ENCODE measurements at places on chromosomes 16 and 17. TPM values are rescaled to one million over a fixed set of nuclear protein-coding genes. Genes with fewer than 3 reads are reported as not detected.

ADGRG1 gene
- 6.4 TPM for total RNA-seq

CD300E gene
- not detected for total RNA-seq

DLX3 gene
- not detected for total RNA-seq

TEDC2 gene
- total RNA-seq, result 41.0 TPM

DNA sequence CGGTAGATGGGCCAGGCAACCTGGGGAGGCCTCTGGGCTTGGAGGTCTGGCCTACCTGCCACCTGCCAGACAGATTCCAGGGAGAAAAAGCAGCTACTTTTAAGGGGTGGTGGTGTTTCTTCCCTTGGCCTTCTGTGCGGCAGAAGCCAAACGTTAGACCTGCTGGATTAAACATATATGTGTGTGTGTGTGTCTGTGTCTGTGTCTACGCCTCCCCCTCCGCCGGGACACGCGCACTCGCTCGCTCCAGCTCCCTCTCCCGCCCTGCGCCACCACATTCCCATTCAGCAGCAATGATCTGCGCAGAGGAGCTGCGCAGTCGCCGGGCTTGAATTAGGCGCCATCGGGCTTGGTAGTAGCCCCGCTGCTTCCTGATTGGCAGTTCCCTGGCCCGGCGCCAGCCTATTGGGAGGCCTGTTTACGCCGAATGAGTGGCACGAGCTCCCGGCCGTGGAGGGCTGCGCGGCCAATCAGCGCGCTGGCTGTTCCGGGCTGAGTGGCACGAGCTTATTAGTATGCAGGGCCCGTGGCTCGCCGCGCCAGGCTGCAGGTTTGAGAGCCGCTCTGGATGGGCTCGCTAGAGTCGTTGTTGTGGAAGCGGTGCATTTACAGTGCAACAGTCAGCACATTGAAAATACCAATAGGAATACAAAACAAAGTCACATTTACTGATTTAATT lies at the start of gene BAHCC1:
Gene BAHCC1, plus strand, starts transcription at position 537 of the 679 bp plus-strand sequence. CDS start 4,283 bp downstream, outside the sequence.
- H3K4me3 ChIP-seq, result peak within 1 kb of the TSS; percentile 74
- peaks cover 2% of the 10 kb centered on the region for H3K36me3 ChIP-seq
- H3K4me1 ChIP-seq, result peaks cover 20% of the 10 kb centered on the region
- H3K27ac ChIP-seq, result peak within 1 kb of the TSS; percentile 63
- peaks cover 43% of the 10 kb centered on the region for H3K27me3 ChIP-seq

GRCh38 chr16:24610416-24610755 lies 71.0 kb downstream of the RBBP6 start:
- no peaks in the 10 kb centered on the region for H3K36me3 ChIP-seq
- no peak overlapping the region for H3K27ac ChIP-seq
- H3K4me1 ChIP-seq, result peaks cover 14% of the 10 kb centered on the region
- no peak for DNase-seq
- no peak overlapping the region for H3K4me3 ChIP-seq

DNA sequence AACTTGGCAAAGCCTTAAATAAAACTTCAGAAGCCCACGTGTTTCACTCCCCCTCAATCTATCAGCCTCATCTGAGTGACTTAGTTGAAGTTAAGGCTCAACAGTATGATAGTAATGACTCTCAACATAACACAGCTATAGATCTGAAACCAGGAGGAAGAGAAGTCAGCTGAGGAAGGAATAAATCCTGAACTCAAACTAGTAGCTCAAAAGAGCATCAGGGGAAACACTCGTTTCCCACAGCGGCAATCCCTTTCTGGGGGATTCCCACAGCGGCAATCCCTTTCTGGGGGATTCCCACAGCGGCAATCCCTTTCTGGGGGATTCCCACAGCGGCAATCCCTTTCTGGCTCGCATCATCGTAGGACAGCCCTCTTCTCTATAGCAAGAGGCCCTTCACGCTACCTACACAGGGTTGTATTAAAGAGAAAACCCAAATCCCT lies 56.8 kb downstream of the ZZEF1 start:
- H3K4me1 ChIP-seq, result peaks cover 10% of the 10 kb centered on the region
- no peak for DNase-seq
- peaks cover 62% of the 10 kb centered on the region for H3K36me3 ChIP-seq
- H3K27ac ChIP-seq, result peak overlapping the region; percentile 29

DNA sequence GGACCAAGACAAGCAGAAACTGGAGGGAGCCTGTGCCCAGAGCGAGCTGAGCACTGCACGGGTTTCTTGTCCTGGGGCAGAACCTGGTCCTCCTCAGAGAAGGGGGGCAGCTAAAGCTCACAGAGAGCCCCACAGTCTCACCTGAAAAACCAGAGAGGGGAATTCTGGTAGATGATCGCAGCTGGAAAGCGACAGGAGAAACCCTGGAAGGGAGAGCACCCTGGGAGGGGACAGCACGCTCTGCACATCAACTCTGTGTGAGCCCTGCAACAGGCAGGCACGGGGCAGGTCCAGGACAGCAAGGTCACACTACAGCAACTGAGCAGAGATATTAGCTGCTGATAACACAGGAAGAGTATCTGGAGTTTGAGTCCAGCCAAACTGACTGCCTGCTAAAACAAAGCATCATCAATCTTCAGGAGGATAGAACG lies 18.2 kb downstream of the ZCCHC14 start:
- no peaks in the 10 kb centered on the region for H3K4me1 ChIP-seq
- H3K27me3 ChIP-seq, result no peaks in the 10 kb centered on the region
- no peaks in the 10 kb centered on the region for H3K36me3 ChIP-seq
- no peak overlapping the region for H3K27ac ChIP-seq
- no peak for DNase-seq
- no peak overlapping the region for H3K4me3 ChIP-seq

DNA sequence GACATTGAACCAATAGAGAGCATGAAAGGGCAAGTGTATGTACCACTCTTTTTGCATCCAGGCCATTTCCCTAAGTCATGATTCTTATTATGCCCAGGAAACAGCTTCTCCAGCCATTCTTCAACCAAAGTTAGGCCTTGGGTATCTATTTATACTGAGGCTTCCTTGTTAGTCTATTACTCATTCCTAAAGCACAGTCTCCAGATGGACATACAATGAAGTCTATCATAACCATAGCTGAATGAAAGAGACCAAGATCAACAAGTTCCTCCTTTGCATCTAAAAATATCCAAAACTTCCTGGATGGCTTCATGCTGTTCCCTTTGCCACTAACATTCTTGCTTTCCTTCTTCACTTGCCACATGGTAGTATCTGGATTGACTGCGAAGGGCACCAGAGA lies 265.9 kb downstream of the CDH8 start:
- no peak overlapping the region for H3K4me3 ChIP-seq
- no peak overlapping the region for H3K27ac ChIP-seq
- no peak for DNase-seq
- H3K4me1 ChIP-seq, result no peaks in the 10 kb centered on the region

- no peaks in the 10 kb centered on the region for H3K27me3 ChIP-seq
- peaks cover 13% of the 10 kb centered on the region for H3K36me3 ChIP-seq
- no peaks in the 10 kb centered on the region for H3K4me1 ChIP-seq
- no peak for DNase-seq
Measured at GRCh38 chr17:32159586-32160438, 17.5 kb downstream of the RHOT1 start.

DNA sequence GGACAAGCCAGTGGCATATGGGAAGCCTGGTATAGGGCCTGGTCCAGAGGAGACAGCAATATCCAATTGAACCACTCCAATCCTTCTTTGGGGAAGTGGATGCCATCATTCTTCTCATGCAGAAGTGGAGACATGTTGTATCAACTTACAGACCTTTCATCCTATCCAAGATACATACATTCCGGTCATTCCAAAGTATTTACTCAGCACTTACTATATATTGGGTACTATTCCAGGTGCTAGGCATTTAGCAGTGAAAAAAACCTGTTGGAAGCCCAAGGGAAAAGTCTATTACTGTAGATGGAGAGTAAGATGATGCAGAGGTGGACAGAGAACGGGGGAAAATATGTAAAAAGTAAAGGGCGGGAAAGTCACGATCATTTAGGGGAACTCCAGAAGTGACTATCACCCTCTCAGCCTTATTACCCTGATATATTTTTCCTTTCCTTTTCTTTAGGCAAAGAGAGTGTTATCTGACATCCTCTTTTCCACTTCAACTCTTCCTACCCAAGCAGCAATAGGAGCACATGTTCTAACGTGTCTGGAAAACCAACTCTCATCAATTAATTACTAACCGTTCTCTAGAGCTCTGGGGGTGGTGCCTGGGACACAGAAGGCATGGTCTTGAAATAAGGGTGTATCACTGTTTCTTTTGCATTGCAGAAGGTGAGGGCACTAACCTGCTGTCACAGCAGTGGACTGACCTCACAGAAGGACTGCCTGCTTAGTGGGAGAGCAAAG lies 210.1 kb upstream of the MAF start:
- H3K27me3 ChIP-seq, result peaks cover 9% of the 10 kb centered on the region
- H3K27ac ChIP-seq, result no peak overlapping the region
- H3K4me3 ChIP-seq, result no peak overlapping the region
- H3K4me1 ChIP-seq, result no peaks in the 10 kb centered on the region
- H3K36me3 ChIP-seq, result no peaks in the 10 kb centered on the region
- no peak for DNase-seq

DNA sequence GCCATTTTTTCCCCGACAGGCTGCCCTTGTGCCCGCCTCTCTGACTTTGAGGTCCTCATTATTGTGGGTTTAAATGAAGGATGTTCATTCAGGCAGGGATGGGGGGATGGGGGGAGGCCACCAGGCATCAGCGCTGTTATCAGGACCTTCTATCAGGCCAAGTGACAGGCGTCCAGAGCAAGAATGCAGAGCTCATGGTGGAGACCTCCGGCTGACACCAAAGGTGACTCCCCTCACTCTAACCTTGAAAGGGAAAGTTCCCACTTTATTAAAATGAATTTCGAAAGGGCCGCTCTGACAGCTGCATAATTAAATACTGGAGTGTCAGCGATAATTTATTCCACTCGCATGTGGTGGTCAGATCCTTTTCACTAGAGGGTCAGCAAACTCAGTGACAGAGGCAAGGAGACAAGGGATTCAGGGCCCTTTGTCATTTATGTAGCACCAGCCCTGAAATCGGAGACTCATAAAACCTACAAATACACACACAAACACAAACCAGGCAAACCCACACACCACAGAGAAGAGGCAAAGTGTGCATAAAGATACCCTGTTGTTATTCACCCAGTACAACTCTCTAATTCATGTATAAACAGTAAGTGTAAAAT lies 436.0 kb downstream of the MAF start:
- H3K4me1 ChIP-seq, result peaks cover 28% of the 10 kb centered on the region
- H3K27me3 ChIP-seq, result no peaks in the 10 kb centered on the region
- no peak overlapping the region for H3K27ac ChIP-seq
- no peak overlapping the region for H3K4me3 ChIP-seq

GRCh38 chr17:42982266-42982665 lies 1.9 kb downstream of the RUNDC1 start:
- no peak for DNase-seq
- H3K27me3 ChIP-seq, result peaks cover 2% of the 10 kb centered on the region
- peak overlapping the region; percentile 71 for H3K27ac ChIP-seq
- H3K4me1 ChIP-seq, result peaks cover 43% of the 10 kb centered on the region

GRCh38 chr16:35572186-35572585 lies 2112.8 kb downstream of the TP53TG3F start:
- no peaks in the 10 kb centered on the region for H3K27me3 ChIP-seq
- H3K4me3 ChIP-seq, result no peak overlapping the region
- no peak for DNase-seq

DNA sequence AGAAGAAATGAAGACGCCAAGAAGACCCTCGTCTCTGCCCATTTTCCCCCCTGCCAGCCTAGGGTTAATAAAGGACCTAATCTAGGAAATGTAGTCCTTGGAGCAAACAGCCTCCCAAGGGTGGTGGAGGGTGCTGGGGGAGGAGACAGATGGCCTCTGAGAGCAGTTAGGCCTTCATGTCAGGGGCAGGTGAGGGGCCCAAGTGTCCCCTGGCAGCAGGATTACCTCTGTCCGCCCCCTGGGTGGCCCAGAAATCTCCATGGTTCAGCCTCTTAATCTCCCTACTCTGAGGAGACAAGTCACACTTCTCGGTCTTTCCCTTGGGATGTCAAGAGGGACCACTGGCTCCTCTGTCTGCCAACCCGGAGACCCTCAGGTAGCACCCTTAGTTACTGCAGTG lies 365.4 kb upstream of the TNRC6C start:
- no peaks in the 10 kb centered on the region for H3K36me3 ChIP-seq
- peaks cover 35% of the 10 kb centered on the region for H3K27me3 ChIP-seq
- no peak overlapping the region for H3K4me3 ChIP-seq
- peaks cover 20% of the 10 kb centered on the region for H3K4me1 ChIP-seq
- no peak overlapping the region for H3K27ac ChIP-seq
- no peak for DNase-seq

DNA sequence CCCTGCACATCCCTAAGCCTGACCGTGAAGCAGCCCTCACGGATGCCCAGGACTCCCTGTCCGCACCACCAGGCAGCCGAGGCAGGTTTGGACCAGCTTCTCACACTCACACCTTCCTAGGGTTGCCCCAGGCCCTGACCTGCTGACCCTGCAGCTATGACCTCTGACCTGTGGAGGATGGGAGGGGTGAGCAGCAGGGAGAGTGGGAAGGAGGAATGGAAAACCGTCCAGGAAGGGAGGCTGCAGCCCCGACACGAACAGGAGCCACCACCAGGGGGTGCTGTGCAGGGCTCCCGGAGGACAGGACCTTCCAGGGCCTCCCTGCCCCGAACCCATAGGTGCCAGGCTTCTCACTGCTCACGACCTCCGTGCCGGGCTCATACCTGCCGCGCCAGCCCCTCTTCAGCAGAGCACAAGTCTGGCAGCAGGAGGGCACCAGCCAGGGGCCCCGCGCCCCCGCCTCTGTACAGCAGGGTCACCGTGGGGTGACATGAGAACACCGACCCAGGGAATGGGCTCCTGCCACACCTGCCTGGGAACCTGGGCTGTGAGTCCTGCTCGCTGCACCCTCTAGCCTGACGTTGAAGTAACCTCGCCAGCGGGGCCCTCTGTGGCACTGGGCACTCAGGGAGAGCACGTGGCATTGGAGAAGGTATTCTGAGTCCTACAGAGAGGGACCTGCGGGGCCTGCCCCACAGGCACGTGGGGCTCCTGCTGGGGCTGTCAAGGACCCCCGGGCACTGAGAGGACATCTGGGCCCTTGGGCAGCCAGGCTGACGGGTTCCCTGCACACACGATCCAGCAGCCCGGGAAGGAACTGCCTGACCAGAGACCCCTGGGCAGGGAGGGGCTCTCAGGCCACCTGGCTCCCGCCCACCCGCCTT lies 37.6 kb downstream of the CTU2 start:
- H3K4me3 ChIP-seq, result no peak overlapping the region
- peaks cover 2% of the 10 kb centered on the region for H3K36me3 ChIP-seq
- no peaks in the 10 kb centered on the region for H3K27me3 ChIP-seq

DNA sequence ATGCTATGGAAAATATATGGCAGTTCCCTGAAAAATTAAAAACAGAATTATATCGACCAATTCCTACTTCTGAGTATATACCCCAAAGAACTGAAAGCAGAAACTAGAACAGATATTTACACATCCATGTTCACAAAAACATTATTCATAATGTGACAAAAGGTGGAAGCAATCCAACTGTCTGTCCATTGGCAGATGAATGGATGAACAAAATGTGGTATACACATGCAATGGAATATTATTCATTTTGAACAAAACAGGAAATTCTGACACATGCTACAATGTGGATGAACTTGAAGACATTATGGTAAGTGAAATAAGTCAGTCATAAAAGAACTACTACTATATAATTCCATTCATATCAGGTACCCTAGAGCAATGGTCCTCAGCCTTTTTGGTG lies 263.5 kb upstream of the AXIN2 start:
- no peak overlapping the region for H3K27ac ChIP-seq
- no peaks in the 10 kb centered on the region for H3K36me3 ChIP-seq
- no peaks in the 10 kb centered on the region for H3K27me3 ChIP-seq
- no peaks in the 10 kb centered on the region for H3K4me1 ChIP-seq
- H3K4me3 ChIP-seq, result no peak overlapping the region
- DNase-seq, result no peak
